Activated CD4-positive, alpha-beta T cell treated with anti-CD3 and anti-CD28 coated beads, Interleukin-2, amount 10 ng/mL, durations not matched to agents 24 days and 14 days (primary cell): ENCODE measurements at places on chromosomes 5 and 9. TPM values are rescaled to one million over a fixed set of nuclear protein-coding genes. Genes with fewer than 3 reads are reported as not detected.

The LAMC3 gene
- total RNA-seq: 0.07 and 0.09 TPM in 2 replicates

The SLIT3 gene
- total RNA-seq: 0.75 and 1.1 TPM in 2 replicates

The CDC25C gene
- 6.7 and 7.9 TPM in 2 replicates for total RNA-seq

The PCA3 gene
- total RNA-seq: not detected in 2 replicates

The FCN1 gene
- not detected in 2 replicates for total RNA-seq

- DNase-seq: no peak
- no peaks in the 10 kb centered on the region for H3K4me1 ChIP-seq
- H3K27ac ChIP-seq: no peak overlapping the region
- H3K27me3 ChIP-seq: peaks cover 10% of the 10 kb centered on the region
- H3K4me3 ChIP-seq: no peak overlapping the region
- no peaks in the 10 kb centered on the region for H3K36me3 ChIP-seq
These were observed 48.3 kb downstream of the PALM2AKAP2 start for GRCh38 chr9:109828254-109828653.

- H3K4me3 ChIP-seq: no peak overlapping the region
- H3K4me1 ChIP-seq: peaks cover 7% of the 10 kb centered on the region
- peaks cover 50% of the 10 kb centered on the region for H3K36me3 ChIP-seq
These were observed 39.0 kb downstream of the ZFR start for GRCh38 chr5:32405507-32405906.

- H3K36me3 ChIP-seq: peaks cover 24% of the 10 kb centered on the region
- no peaks in the 10 kb centered on the region for H3K27me3 ChIP-seq
- H3K4me3 ChIP-seq: no peak overlapping the region
- no peak overlapping the region for H3K27ac ChIP-seq
- peak; percentile 15 for DNase-seq
These were observed 5.9 kb downstream of the ZCCHC7 start for GRCh38 chr9:37126214-37126788.

- DNase-seq: no peak
- no peaks in the 10 kb centered on the region for H3K36me3 ChIP-seq
- no peak overlapping the region for H3K27ac ChIP-seq
- no peaks in the 10 kb centered on the region for H3K4me1 ChIP-seq
- no peaks in the 10 kb centered on the region for H3K27me3 ChIP-seq
- no peak overlapping the region for H3K4me3 ChIP-seq
These were observed 610.4 kb upstream of the MEF2C start for GRCh38 chr5:89493414-89493813.

GRCh38 chr5:35698047-35698808 is 80.6 kb downstream of the SPEF2 start:
- H3K27ac ChIP-seq: no peak overlapping the region
- H3K27me3 ChIP-seq: peaks cover 1% of the 10 kb centered on the region
- H3K4me3 ChIP-seq: no peak overlapping the region
- DNase-seq: no peak
- H3K4me1 ChIP-seq: no peaks in the 10 kb centered on the region
- H3K36me3 ChIP-seq: peaks cover 2% of the 10 kb centered on the region

DNA sequence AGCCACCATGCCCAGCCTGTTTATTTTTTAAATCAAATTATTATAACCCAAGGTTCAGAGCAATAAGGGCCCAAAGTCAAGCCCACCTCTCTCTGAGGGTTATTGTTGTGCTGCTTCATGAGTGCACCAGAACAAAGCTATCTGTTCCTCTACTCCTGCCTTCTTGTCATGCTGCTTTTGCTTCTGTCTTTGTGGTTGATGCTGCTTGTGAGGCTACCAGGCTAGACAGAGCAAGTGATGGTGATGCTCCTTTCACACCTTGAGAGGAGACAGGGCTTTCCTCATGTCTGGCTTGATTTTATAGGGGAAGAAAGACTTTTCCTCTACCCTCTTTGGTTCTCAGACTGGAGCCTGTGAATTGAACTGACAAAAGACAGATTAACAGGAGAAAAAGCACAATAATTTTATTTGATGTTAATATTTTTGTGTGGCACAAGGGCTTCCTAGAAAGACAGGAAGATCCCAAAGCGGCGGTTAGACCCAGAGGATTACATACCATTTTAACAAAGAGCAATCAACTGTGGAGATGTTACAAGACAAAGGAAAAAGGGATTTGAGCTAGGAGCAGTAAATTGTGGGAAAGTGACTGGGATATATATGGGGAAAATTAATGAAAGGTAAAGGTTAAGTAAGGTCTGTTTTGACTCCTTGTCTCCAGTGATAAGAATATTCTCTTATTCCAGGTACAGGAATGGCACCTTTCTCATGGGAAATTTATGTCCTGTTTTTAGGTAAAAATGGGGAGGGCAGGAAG is 4.4 kb upstream of the CD180 start:
- no peak overlapping the region for H3K27ac ChIP-seq
- peak overlapping the region; percentile 21 for H3K4me3 ChIP-seq
- peaks cover 68% of the 10 kb centered on the region for H3K4me1 ChIP-seq
- H3K36me3 ChIP-seq: peaks cover 23% of the 10 kb centered on the region
- no peaks in the 10 kb centered on the region for H3K27me3 ChIP-seq

DNA sequence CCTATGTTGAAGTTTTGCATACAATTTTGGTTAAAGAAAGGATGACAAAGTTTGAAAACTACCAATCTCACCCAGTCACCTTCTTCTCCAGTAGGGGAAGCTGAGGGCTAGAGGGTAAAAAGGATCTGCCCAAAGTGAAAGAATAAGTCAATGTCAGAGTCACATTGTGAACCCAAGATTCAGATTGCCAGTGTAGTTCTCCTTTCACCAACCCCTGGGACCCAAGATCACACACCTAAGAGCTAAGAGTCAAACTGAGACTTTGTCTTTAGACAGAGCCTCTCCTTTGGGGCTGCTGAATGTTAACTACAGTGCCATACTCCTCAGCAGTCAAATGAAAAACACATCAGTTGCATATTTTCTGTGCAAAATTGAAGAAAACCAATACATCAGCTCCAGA is 210.6 kb downstream of the ATP10B start:
- H3K27ac ChIP-seq: no peak overlapping the region
- H3K27me3 ChIP-seq: no peaks in the 10 kb centered on the region
- no peaks in the 10 kb centered on the region for H3K36me3 ChIP-seq
- no peaks in the 10 kb centered on the region for H3K4me1 ChIP-seq

GRCh38 chr9:112884101-112884500 is 6.6 kb downstream of the SLC46A2 start:
- H3K27ac ChIP-seq: no peak overlapping the region
- no peaks in the 10 kb centered on the region for H3K4me1 ChIP-seq
- no peak overlapping the region for H3K4me3 ChIP-seq
- no peaks in the 10 kb centered on the region for H3K36me3 ChIP-seq

DNA sequence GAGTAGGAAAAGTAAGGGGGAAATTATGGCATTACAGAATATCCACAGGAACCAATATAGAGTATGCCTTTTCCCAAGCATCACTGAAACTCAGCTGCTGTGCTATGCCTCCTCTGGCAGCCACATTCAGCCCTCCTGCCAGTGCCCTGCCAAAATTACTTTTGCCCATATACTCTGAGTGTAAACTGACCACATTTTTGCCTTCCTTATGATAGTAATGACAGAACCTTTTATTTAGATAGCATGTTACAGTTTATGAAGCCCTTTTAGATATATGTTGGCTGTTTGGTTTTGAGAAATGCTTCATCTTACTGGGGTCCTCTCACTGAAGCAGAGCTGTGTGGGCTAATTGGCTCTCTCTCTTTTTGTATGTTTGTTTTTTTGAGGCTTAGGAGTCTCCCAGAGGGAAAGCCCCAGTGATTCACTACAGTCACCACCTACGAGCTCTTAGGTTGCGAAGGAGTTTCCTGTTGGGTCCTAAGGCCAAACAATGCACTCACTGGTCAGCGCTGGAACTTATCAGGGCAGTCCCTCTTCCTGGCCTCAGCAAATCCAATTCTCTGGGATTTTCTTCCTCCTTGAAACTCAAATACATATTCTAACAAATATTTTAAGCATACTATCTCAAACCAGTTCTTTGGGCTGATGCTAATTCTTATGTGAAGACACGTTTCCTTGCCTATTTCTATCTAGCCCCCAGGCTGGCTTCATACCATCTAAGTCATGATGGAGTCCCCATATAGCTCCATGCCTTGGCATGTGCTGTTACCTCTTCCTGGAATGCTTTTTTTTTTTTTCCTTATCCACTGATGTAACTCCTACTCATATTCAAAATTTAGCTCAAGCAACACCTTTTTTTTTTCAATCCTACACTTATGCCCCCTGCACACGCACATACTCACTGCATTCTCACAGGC is 3.7 kb downstream of the PHF24 start:
- H3K4me3 ChIP-seq: peak overlapping the region; percentile 36
- peaks cover 36% of the 10 kb centered on the region for H3K4me1 ChIP-seq
- DNase-seq: no peak
- H3K36me3 ChIP-seq: no peaks in the 10 kb centered on the region
